RWPE2 (cell line): ENCODE measurements at places on chromosomes 6 and 20.

GRCh38 chr6:159108426-159108985 is 60.7 kb upstream of the FNDC1 start:
- H3K4me3 ChIP-seq, result no peak overlapping the region
- H3K36me3 ChIP-seq, result no peaks in the 10 kb centered on the region
- no peak overlapping the region for H3K27ac ChIP-seq
- H3K27me3 ChIP-seq, result no peaks in the 10 kb centered on the region

DNA sequence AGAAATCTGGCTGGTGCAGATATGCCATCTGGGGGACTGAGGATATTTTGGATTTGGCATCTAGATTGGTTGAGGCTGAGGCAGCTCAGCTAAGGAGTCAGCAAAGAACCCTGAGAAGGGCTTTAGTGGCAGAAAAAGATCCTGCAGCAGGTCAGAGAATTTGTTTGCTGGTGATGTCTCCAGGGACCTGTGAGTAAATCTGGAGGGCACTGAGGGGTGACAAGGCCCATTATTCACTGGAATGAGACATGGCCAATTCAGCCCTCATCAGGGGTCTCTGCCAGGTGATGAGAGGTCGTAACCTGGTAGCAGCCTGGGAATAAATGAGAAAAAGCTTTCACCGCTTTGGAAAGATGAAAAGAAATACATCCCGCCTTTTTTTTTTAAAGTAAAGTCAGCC is 118.3 kb upstream of the FBXL4 start:
- H3K4me1 ChIP-seq, result no peaks in the 10 kb centered on the region
- H3K36me3 ChIP-seq, result no peaks in the 10 kb centered on the region
- DNase-seq, result no peak
- H3K4me3 ChIP-seq, result no peak overlapping the region
- peaks cover 3% of the 10 kb centered on the region for H3K27me3 ChIP-seq
- no peak overlapping the region for H3K27ac ChIP-seq

DNA sequence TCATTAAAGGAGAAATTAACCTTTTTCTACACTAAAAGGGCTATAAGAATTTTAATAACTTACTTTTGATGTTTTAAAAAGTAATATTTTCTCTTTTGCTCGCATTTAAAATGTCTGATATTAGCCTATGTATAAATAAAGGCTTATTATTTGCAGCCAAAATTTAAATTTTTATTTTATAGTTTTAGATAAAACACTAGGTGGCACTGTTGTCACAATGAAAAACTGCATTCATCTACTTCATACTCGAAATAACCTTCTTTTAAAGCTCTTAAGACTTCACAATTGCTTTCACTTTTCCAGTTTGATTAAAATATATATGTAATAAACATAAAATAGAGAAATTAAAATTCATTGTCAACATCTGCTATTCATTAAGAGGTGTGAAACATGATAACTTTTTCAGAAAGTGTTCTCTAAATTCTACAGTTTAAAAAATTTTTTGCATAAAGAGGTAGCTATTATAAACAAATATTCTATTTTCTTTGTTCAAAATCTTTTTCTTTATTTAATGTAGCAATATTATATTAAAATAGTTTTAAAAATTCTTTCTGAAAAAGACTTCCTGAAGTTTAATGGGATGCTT is 78.8 kb upstream of the DEFB112 start:
- no peak for DNase-seq
- no peak overlapping the region for H3K27ac ChIP-seq
- H3K36me3 ChIP-seq, result no peaks in the 10 kb centered on the region
- H3K27me3 ChIP-seq, result peaks cover 30% of the 10 kb centered on the region
- H3K4me1 ChIP-seq, result no peaks in the 10 kb centered on the region

DNA sequence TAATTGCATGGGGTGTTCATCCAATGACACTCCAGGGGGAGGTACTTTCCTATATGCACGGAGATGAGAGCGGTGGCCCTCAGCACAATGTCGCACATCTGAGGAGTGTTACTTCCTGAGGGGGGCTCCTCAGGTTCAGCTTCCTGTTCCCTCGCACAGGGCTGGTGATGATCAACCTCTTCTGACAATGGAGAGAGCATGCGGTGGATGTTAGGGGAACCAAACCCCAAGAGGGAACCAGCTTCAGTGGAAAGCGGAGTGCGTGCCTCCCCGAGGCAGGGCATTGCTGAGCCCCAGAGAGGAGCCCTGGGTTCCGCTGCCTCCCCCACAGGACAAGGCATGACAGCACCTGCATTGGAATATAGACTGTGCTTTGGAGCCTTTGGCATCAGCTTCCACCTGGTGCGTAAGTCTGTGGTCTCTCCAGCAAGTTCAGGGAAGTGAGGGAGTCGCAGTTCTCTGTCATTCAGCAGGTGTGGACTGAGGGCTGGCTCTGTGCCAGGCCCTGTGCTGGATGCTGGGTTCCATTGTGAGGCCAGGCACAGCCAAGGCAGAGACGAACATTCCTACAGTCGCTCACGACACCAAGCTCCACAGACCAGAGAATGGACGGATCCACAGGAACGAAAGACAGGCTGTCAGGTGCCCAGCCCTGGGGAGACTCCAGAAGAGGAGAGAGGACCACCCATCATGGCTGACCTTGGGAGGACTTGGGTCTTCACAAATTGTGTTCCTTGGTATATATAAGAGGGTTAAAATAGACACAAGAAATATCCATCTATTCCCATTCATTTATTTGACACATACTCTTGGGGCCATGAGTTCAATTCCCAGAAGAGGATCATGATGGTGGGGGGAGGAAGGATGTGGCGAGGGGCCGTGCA is 3.9 kb upstream of the ZNF831 start:
- no peak overlapping the region for H3K4me3 ChIP-seq
- no peaks in the 10 kb centered on the region for H3K36me3 ChIP-seq
- no peak for DNase-seq
- no peak overlapping the region for H3K27ac ChIP-seq
